ENCODE measurements at places on chromosomes 16 and 17.

- DNase-seq, result no peak
Measured at GRCh38 chr17:34318474-34318873, 761 bp upstream of the CCL8 start.

DNA sequence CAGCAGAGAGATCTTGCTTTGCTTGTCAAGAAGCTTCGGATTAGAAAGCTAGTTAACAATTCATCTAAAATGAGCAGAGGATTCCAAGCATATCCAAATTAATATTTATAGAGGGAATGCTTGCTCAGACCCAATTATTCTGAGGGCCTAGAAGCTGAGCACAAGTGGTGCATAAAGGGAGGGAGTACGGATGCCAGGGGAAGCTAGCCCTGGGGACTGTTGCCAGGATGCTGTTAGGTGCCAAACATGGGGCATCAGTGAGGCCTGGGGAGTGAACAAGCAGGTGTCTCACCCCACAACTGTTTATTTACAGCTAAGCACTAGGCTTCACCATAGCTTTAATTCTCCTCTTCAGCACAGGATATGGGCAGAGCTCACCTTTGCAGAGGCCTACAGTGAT, 684.1 kb upstream of the C16orf82 start:
- DNase-seq, result no peak

DNA sequence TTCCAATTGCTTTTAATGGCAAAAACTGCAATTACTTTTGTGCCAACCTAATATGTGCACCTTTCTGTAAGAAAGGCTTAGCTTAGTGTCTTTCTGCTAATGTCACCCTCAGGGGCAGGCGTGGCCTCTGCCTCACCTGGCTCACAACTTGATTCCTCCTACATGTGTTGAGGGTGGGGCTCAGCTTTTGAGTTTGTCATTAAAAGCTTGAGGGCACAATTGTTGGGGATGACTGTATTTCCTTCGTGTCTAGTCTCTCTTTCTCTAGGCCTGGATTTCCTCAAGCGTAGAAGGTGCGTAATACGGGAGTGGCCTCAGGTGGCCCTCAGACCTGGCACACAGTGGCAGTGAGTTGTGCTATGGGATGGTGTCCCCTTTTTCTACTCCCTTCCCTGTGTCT, 94.4 kb downstream of the CLEC16A start:
- DNase-seq, result no peak

GRCh38 chr17:27573548-27573947, 57.4 kb upstream of the LGALS9 start:
- no peak for DNase-seq

DNA sequence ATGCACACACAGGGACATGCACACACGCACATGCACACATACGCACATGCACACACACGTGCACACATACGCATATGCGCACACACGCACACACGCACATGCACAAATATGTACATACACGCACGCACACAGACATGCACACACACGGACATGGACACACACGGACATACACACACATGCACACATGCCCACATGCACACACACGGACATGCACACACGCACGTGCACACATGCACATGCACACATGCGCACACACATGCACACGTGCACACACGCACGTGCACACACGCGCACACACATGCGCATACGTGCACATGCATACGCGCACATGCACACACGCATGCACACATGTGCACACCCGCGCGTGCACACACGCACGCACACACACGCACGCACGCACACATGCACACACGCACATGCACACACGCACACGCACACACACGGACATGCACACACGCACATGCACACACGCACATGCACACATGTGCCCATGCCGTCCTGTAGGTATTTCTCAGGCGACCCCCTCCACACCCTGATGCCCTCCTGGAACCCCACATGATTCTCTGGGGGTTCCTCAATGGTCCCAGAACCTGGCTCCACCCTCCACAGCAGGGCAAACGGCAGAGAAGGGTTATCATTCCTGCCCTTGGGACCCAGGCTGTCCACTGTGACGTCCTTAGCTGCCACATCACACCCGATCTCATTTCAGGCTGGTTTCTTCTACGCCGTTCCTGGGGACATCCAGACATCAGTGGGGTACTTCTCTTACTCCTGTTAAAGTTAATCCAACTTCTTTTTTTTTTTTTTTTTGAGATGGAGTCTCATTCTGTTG, 9.6 kb upstream of the RBFOX3 start:
- DNase-seq, result no peak

DNA sequence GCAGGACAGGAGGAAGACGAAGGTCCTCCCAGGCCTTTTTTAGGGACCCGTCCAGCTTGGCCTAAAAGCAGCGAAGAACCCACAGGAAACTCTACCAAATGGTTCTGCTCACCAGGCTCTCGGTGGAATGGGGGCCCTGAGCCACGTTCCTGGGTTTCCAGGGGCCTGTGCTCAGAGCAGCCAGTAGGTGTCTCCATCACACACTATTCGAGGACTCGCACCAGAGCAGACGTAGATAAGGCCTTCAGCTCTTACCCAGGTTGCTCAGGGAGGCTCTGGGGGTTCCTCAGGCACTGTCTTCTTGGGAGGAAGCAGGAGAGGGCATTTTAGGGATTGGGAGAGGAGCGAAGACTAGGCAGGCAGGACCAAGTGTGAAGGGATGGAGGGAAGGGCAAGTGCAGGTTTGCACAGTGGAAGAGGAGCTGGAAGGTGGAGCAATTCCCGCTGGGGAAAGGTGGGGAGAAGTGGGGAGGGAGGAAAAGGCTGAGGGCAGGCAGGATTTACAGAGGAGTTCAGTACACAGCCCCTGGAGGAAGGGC, 157.1 kb downstream of the RGS9 start:
- peak; percentile 30 for DNase-seq

DNA sequence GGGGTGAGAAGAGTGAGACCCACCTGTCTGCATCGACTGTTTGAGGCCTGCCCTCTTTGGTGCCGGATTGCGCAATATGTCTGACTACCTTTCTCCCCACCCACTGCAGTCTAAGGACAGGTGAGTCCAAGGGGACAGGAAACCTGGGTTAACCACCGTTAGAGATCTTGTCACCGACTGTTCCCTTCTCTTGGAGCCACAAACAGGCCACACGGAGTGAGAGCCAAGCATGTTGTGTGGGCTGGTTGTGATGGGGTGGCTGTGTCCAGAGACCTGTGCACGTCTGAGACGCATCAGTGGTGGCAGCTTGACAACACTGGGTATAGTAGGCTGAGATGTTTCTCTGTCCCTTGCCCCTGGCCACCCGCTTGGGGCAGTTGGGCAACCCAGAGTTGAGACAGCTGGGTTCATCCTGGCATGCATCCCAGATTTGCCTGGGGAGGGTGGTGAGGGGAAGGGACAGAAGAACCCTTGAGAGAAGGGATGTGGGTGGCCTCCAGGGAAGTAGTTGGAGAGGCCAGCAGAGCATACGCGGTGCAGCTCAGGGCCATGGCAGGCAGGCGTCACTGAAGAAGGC, 21.4 kb downstream of the MPRIP start:
- no peak for DNase-seq

DNA sequence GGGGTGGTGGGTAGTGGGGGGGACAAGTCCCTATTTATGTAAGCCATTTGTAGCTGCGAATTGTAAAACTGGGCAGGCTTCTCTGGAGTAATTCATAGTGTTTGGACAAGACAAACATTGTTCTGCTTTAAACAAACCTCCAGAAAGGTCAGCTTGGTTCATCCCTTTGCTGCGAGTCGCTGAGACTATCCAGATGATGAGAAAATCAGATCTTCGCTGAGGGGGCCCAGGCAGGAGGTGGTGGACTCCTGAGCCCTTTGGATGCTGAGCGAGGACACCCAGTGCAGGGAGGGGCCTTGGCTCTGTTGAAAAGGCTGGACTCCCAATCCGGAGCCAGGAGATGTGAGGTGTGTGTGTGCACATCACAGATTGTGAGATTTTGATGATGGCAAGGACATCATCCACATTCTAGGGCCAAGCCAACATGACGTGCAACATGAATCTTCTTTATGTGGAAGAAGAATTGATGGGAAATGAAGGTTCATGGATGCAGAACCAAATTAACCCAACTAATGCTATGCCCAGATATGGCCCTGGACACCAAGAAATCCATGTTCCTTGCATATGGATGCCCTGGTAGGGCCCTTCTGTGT, 15.0 kb upstream of the NTN1 start:
- no peak for DNase-seq
